IPS DF 19.7 (cell line): ENCODE measurements at places on chromosomes 4 and X.

DNA sequence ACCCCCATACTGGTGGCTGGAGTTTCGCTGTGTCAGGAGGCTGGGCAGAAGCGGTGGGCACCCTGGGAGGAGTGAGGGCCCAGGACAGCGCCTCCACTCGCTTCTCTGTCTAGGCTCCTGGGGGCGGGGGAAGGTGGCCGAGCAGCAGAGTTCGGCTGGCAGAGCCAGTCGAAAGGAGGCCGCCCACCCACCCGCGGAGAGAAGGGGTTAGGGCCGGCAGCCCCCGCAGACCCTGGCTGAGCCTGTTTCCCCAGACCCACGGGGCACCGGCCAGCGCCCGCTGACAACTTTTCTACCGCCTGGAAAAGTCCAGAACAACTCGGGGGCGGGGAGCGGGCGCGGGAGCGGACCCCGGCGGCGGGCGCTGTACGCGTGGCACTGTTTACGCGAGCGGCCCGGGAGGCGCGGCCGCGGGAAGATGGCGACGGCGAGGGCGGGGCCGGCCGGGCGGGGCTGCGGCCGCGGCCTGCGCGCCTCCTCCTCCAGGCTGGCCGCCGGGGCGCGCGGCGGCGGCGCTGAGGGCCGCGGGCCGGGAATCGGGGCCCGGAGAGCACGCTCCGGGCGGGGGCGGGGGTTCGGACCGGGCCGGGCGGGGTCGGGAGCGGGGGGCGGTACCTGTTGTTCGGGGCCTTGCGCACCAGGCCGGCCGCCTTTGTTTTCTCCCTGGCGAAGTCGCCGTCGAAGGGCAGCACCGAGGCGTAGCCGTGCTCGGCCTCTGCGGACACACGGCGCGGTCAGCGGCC, 628 bp downstream of the MXD4 start:
- no peak for DNase-seq

DNA sequence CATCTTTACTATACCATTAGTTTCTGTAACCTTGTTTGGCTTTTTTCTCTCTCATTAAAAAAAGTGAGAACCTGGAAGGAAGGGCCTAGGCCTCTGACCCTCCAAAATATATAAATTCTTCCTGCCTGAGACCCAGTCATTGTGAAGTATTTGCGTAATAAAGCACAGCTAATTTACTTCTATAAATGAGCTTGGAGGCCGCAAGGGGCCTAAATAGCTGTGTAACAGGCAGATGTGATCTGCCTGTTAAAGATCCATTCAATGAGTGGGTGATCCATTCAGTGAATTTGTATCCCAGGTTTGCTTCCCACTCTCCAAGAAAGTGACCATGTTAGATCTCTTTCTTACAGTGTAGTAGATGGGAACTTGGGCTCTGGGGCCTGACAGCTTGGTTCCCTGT, 595 bp upstream of the PYURF start:
- no peak for DNase-seq

- no peak for DNase-seq
These were observed 69.4 kb downstream of the RWDD4 start for GRCh38 chr4:183589461-183590099.

GRCh38 chr4:61763682-61764081, 563.6 kb downstream of the ADGRL3 start:
- no peak for DNase-seq

GRCh38 chrX:6574762-6575161, 39.8 kb upstream of the VCX3A start:
- no peak for DNase-seq

DNA sequence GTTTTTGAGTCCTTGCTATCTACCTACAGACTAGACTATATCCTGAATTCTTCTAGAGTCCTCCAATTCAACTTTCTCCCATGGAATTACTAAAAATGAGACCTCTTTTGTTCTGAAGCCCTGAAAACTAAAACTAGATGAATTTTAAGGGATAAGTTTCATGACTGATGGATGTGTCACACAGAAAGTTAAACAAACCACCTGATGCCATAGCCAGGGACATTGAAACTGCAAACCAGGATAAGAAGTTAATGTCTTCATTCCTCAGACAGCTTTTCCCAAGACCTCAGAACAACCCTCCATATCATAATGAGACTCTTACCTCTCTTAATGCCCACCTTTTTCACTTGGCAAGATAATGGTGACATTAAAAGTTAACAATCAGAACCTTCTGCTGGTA, 81.5 kb upstream of the PTPN13 start:
- DNase-seq, result no peak

DNA sequence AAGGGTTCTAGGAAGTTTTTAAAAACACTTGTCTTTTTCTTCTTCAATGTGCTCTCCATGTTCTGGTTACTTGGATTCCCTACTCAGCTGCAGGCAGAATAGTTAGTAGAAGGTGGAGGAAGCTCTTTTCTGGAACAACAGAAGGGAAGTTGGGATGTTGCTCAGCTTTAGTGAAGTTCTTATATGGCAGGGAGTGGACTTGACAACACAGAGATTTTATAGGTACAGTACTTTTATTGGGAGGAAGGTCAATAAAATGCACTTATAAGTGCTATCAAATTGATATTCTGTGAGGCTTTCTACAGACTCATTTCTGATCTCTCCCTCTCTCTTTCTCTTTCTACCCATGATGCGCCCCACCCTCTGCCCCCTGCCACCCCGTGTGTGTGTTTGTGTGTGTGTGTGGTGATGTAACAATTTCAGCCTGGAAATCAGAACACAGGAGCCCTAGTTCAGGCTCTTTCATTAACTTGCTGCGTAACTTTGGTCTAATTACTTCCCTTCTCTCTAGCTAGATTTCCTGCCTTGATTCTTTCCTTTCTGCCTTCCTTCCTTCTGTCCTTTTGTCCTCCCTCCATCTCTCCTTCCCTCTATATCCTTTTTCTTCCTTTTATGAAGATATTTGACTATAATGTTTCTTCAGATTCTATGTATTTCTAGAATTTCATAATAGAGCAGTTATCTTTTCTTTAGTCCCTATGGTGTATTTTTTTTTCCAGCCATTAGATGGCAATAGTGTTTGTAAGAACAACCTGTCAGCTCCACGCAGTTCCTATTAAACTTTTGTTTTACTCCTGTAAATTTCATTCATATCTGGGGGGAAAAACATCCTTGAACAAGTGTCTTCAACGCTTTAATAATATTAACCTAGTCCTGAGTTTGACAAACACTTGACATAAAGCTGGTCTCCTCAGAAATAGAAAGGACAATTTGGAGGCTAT, 37.1 kb downstream of the HEPH start:
- no peak for DNase-seq

DNA sequence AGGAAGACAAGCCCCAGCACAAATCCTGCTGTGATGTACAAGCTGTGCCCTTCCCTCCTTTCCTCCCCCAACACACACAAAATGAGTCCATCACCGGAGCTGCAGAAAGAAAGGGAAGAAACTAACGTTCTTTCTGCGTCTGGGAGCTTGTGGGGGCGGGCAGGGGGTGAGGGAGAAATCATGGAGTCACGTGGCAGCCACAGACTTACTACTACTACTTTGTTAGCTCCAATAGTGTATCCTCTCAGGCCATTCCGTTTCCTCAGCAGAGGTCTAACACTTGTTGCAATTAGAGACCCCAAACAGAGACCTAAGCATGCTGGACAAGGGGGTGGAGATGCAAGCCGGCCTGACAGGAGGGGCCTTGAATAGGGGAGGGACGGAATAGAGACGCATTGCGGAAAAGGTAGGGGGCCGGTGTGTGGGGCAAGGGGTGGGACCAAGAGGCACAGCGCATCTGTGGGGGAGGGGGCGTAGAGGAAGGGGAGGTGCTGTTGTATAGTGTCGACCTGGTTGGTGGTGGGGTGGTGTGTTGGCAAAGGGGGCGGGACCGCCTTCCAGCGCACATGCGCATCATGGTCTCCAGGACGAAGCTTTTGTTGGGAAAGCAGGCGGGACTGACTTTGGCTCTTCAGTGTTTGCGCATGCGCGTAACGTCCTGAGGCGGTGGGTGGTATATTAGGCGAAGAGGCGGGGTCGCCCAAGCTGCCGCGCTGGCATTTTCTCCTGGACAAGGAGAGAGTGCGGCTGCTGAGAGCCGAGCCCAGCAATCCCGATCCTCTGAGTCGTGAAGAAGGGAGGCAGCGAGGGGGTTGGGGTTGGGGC, at the start of gene MAGED1:
Gene MAGED1 (plus strand): TSS at position 703 of the 825 bp plus-strand sequence. CDS start 682 bp downstream, outside the sequence.
- peak; percentile 77 for DNase-seq

DNA sequence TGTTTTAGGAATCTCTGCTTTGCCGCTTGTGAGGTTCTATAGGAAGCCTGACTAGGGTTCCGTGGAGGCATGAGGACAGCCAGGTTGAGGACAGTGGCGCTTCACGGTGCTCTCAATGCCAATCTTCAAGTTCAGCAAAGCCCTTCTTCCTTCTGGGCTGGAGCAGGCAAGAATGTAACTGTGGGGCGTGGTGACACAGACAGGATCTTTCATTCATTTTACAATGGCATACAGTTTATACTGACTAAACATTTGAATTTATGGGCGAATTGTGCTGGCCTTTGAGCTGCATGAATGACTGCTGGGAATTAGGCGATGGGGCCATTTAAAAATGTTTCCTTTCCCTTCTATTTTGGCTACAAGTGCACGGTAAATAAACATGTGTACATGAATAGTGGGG, 2.9 kb upstream of the NHS start:
- no peak for DNase-seq

- no peak for DNase-seq
These were observed 18.5 kb downstream of the TENM3 start for GRCh38 chr4:182261651-182262223.

- no peak for DNase-seq
These were observed 50.8 kb downstream of the GRIA2 start for GRCh38 chr4:157271166-157271869.

DNA sequence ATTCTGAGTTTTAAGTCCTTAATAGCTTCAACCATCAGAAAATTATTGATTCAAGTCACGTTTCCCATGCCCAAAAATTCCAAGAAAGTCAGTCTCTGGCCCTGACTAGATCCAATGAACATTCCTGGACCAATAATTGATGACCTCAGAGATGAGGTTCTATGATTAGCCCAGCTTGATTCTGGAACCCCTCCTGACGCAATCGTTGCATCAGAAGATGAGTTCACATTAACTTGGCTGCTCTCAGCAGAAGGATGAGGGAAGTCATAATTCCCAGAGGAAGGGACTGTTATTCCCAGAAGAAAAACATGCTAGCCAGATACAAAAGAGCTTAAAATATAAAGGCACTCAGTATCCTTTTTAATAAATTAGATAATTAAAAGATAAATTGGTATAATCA, 34.3 kb upstream of the CPEB2 start:
- no peak for DNase-seq

DNA sequence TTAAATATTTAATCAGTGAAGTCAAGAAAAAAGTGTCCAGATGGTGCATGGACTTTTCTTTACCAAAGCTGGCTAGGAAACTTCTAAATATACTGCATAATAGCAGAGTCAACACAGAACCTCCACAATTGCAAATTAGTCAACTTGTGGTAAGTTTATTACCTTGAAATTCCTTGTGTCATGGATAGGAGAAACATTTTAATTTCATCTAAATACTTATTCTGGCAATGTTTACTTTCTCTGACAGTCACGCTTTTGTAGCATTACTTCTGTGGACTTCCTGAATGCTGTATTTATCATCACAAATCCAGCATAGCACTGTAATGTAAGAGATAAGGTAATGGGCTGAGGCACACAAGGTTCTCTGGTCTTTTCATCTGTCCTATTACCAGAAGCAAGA, 2266.1 kb downstream of the PCDH7 start:
- no peak for DNase-seq

GRCh38 chrX:31969714-31970113, 897.9 kb upstream of the FTHL17 start:
- no peak for DNase-seq

DNA sequence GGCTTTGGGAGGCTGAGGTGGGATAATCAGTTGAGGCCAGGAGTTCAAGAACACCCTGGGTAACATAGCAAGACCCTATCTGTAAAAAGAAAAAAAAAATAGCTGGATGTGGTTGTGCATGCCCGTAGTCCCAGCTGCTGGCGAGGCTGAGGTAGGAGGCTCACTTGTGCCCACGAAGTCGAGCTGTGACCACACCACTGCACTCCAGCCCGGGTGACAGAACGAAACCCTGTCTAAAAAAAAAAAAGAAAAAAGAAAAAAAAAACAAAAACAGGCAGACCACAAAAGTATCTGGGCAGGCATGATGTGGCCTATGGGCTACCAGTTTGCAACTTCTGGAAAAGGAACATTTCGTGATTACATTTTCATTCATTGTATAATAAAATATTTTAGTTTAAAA, 38.1 kb upstream of the RASGEF1B start:
- DNase-seq, result no peak
